Activated CD4-positive, alpha-beta T cell treated with anti-CD3 and anti-CD28 coated beads, Interleukin-2, amount 50 U/mL, for 16 hours (primary cell): ENCODE measurements at places on chromosomes 3 and 15.

DNA sequence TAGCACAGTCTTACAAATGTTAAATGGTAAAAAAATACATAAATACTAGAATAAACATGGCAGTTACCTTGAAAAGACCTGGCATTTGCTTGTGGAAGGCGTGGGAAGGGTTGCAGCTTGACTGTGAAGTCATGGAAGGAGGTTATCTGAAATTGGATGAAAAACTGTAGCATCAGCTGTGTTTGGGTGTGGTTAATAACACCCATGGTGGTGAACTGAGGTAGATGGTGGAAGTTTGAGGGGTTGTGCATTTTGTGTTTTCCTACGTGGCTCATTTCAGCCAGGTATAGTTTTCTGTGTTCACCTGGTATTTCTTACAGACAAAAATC, 46.5 kb downstream of the PSMD6 start:
- DNase-seq: no peak

- no peak for DNase-seq
Measured at GRCh38 chr3:189419038-189419437, 212.2 kb upstream of the TP63 start.

DNA sequence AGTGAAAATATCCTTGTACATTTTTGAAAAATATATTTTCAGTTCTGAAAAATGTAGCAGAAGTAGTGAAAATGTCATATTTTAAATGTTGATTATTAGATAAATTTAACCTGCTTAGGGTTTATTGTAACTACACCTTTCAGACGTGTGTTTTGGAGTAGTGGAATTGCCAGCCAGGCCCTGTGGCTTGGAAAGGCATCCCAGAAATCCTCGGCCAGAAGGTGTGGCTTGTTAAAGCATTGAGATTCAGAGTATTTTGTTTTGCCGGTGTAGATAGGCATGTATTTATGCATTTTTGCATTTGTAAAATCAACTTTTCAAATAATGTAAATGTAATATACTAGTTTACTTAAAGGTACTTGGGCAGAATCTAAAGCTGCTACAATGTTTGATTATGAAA, 7.0 kb downstream of the EBLN2 start:
- no peak for DNase-seq

DNA sequence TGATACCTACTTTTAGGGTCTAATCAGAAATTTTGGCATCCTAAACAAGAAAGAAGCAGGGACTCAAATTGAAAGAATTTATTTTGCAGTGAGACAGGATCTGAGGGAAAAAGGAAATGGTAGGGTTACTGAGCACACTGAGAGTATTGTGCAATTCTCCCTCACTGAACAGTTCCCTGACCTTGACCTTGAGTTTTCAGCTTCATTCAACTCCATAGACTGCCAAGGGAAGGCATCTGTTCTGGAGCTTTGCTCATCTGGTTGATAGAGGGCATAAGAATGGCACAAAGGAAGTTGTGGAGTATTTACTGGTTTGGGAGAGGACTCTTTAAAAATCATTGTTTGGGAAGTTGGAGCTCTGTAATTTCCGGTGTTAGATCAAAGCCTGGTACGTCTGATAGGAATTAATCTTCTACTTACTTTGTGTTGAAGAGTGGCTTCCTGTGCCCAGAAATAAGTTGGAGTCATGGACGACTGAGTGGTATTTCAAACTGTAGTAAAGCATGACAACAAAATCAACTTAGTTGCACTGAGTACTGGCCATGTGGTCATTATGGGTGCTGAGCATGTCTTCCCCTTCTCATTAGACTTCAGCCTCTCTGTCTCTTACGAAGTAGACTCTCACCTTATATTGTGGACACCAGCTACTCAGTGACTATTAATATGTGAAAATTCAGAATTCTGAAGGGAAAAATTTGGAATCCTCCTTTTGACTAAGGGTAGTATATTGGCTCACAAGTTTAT, 40.8 kb downstream of the CLDN1 start:
- DNase-seq: no peak

GRCh38 chr15:95902606-95903005, 427.9 kb upstream of the NR2F2 start:
- DNase-seq: no peak

GRCh38 chr3:107884719-107885460, 205.9 kb downstream of the CD47 start:
- no peak for DNase-seq

GRCh38 chr3:69294014-69294766, 91.7 kb downstream of the FRMD4B start:
- DNase-seq: peak; percentile 67

GRCh38 chr3:150006794-150007193, 36.1 kb upstream of the PFN2 start:
- DNase-seq: no peak

DNA sequence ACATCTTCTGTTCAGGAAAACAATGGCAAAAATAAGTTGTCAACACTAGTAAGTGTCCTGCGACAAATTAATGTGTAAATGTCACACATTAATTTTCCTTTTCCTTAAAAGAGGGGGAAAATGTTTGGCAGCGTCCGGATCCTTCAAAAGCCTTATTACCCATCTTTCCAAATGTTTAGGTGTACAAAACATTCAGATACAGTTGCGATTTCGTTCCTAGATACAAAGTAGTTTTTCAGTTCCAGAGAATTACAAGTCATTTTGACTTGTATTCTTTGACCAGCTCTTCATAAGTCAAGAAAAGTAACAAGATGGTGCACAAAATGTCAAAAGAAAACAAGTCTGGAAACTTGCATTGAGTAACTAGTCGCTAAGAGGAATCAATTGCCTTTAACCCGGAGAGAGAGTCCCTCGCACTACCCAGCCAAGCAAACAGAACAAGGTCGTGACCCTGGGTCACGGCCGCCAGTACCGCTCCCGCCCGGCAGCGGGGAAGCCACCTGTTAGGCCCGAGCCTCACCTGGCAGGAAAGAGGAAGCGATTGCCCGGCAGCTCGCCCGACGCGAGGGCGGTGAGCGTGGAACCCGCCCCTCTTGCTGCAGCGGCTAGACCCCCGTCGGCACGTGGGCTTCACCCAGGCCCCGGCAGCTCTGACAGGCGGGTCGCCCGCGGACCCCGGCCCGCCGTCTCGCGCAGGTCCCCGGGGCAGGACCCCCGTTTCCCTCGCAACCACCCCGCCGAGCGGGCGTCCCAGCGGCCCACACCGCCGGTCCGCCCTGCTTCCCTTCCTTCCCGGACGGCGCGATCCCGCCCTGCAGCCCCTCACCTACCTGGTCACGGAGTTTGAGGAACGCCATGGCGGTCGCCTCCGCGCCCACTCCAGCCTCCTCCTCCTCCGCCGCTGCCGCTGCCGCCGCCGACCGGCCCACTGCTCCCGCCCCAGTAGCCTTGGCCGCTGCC, 61.0 kb upstream of the ANKRD28 start:
- peak; percentile 60 for DNase-seq

DNA sequence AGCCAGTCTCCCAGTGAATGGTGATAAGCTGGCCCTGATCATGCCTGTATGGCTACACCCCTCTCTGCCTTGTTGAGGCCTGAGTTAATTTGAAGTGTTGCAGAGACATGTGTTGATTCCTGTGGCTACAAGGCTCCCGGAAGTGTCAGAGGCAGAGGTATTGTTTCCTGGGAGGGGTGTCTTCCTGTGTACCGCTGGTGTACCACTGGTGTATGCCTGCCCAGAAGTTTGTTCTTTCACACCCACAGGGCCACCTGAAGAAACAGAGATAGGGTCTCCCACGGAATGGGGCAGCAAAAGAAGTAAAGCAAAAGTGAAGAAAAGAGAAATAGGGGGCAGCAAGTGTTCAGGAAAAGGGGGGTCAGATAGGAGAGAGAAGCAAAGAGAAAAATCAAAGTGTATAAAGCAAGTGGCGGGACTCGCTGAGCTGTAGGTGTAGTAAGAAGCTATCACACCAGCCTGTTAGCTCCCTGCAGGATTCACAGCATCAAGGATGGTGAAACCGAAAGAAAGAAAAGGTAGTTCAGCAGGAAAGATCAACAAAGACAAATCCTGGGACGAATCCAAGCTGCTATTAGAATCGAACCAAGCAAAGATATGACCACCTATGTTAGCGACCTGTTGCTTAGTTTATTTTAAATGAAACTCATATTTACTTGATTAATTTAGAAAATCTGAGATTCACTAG, 36.6 kb upstream of the CD47 start:
- peak; percentile 84 for DNase-seq

DNA sequence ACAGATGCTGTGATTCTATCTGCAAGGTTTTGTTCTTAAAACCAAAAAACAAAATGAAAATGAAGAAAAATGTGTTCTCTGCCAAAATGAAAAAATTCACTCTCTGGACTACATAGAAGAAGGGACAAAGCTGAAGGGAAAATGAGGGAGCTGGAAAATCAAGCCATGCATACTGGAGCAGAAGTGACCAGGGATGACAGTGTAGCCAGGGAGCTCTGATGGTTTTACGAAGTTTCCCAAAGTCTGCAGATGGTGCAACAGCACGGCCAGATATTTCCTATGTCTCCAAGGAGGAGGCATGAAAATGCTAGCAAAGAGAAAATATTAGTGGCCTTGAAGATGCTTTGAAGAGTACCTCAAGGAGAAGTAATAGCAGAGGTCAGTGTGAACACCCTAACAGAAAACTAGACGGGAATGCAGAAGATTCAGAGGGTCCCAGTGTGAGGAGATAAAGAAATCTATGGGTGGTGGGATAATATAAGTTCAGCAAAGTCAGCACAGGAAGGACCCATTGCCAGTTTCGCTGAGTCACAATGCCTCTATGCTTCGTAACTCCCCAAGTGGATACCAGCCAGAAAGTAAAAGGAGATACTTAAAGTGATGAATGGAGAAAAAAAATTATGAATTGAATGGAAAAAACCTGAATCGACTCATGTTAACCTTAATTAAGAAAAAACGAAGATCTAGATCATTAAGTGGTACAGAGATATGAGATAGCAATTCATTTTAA, 39.0 kb upstream of the POMGNT2 start:
- DNase-seq: no peak

DNA sequence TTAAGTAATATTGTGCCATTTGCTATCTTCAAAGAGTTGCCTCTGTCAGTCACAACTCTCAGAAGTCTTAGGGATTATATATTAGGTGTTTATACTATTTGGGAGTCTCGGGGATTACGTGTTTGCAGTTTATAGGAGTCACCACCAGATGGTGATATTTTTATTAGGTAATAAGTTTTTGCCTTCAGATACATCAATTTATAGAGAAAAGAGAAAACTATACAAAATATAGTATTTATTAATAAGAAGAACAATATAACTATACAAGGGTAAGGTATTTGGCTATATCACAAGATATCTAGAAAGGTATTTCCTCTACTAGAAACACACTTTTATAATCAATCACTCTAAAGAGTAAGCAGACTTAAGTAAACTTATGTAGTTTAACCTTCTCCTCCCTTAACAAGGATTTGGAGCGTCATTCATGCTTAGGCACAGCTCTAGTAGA, 10.7 kb upstream of the DHX36 start:
- no peak for DNase-seq
